C1 segment of cervical spinal cord (tissue), 14 donors: ENCODE measurements at places on chromosomes 11 and 22.

DNA sequence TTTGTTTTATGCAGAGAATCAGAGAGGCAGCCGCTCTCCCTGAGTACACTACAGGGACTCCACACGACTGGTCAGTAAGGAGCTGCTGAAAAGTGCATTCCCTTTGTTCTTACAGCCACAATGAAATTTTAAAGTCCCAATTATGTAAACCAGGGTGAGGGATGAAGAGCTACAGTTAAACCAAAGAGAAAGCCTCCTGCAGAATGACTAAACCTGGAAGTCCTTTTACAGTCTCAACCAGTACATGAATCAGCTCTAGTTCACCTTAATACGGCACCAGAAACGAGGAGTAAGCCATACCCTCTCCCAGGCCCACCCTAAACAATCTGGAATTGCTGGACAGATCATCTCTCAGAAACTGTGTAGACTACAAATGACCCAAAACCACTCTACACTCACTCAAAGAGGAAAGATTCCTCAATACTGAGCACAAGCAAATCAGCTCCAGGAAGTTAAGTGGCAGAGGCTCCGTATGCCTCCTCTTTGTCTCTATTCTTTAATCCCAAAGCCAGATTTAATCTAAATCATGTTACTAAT, 113.1 kb downstream of the RBFOX2 start:
- DNase-seq = no peak

GRCh38 chr11:14643697-14644225, at the start of gene PDE3B:
Gene PDE3B, plus strand, starts transcription at chr11:14643804. Its CDS starts 272 bp downstream, at chr11:14644076.
- DNase-seq = peak; percentile 50

DNA sequence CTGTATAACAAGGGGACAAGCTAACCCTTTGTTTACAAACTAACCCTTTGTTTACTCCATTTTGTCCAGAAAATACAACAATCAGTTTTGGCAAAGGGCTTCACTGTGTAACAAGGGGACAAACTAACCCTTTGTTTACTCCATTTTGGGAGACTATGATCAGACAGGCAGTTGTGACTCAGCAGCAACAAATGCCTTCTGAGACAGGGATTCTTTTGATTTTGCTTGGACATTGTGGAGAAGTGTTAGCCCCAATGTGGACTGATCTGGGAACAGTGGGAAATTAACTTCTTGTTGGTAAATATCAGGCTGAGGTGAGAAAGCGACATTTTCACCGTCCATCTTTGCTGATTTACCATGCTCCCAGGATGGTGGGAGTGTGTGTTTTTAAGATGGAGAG, 983 bp downstream of the EHF start:
- DNase-seq = no peak

DNA sequence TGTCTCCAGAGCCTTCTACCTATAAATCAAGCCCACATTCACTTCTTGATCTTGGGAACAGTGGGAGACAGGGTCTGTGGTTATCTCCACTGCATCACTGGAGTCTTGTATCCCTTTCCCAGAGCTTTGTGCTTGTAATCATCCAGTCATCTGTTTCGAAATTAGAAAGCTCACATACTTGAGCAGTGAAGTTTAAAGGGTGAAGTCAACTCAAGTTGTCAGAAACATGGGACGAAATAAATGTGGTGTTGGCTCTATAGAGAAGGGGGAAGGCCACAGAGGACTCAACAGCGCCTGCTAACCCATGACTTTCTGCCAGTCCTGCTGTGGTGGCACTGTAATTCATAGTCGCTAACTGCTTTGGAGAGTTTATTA, 197.5 kb downstream of the DBX1 start:
- DNase-seq = no peak

DNA sequence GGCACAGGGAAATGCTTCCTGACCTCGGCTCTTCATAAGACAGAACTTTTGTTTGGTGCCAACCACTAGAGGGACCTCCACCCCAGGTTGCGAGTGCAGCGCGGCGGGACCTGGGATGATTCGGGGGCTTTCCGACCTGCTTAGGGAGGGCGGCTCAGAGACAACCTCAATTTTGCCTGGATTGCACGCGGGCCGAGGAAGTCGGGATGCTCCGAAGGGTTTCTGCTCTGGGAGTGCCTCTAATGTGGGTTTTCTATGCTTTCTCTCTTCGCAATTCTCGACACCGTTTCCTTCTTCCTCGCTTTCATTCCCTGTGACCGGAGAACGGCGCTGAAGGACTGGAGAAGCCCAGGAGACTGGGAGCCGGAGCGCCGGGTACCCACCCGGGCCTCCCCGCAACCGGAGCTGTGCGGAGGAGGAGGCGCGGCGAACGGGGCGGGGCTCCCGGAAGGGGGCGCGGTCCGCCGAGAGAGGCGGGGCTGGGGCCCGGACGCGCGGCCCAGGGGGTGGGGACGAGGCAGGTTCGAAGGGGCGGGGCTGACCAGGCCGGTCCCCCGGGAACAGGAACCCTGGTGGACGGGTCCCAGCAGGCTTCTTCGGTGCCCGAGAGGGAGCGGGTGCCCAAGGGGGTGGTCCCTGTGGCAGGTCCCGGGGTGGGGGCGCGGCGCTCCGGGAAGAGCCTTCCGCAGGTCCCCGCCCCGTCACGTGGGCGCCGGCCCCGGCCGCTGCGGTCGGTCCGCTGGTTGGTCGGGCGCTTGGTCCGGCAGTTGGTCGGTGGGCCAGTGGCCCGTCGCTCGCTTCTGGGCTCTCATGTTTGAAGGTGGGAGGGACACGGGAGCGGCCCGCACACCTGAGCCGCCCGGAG, at the start of gene PPFIBP2:
PPFIBP2 (plus strand) TSS at position 766 of the 865 bp plus-strand sequence. CDS start 35,477 bp downstream, outside the sequence.
- peak; percentile 88 for DNase-seq

DNA sequence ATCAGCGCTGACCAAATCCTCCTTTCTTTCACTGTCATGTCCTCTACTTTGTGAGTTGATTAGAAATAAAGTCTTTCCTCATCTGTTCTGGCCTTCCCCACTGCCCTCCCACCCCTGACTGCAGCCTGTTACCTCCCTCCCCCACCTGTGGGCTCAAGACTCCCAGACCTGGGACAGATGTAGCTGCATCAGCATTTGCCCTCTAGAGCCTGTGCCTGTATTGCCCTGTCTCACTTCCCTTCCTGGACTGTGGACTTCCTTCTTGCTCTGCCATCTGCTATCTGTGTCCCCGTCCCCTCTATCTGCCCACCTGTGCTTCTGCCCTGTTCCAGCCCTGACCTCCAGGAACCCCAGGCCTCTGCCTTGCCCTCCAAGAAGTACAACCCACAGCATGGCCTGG, 122.5 kb downstream of the GALNT18 start:
- no peak for DNase-seq

GRCh38 chr11:103877221-103877620, 159.2 kb upstream of the DDI1 start:
- DNase-seq = no peak

DNA sequence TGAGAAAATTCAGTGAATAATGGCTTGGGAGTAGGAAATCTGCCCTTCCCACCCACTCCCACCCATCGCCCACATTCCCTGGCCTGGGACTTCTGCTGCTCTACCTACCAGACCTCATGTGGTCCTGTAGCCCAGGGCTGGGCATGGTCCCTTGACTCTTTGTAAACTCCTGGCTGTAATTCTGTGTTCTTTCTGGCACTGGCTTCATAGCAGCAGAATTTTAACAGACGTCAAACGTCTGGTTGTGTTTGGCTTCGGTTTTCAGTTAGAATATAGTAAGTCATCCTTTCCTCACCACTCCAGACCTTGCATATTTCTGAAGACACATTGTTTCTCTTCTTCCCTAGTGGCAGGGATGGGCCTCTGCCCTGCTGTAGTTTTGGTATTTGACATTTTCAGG, 210.6 kb downstream of the CSNK2A3 start:
- no peak for DNase-seq

GRCh38 chr11:47327025-47327424, 25.5 kb downstream of the MYBPC3 start:
- no peak for DNase-seq

- DNase-seq = no peak
Measured at GRCh38 chr11:18235394-18236334, 938 bp downstream of the SAA4 start.

DNA sequence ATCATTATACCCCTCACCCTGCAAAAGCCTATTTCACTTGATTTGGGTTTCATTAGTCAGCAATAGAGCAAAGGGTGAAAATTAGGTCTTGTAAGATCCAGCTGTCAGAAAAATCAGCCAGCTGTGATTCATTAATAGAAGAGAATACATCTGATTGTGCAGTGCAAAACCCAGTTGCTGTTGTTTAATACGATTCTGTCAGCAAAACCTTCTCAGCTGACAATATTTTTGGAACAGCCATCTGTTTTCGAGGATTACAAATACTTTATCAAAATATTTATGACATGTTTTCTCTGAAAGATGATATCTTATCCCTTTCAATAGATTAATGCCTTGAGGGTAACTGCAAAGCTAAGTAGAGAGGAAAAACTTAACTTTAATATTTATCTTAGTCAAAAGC, 1354.0 kb upstream of the RAG2 start:
- DNase-seq = no peak

- DNase-seq = no peak
Measured at GRCh38 chr11:128939591-128939990, 3.1 kb downstream of the TP53AIP1 start.

GRCh38 chr11:96037405-96037949, 113.6 kb upstream of the MTMR2 start:
- DNase-seq = no peak

DNA sequence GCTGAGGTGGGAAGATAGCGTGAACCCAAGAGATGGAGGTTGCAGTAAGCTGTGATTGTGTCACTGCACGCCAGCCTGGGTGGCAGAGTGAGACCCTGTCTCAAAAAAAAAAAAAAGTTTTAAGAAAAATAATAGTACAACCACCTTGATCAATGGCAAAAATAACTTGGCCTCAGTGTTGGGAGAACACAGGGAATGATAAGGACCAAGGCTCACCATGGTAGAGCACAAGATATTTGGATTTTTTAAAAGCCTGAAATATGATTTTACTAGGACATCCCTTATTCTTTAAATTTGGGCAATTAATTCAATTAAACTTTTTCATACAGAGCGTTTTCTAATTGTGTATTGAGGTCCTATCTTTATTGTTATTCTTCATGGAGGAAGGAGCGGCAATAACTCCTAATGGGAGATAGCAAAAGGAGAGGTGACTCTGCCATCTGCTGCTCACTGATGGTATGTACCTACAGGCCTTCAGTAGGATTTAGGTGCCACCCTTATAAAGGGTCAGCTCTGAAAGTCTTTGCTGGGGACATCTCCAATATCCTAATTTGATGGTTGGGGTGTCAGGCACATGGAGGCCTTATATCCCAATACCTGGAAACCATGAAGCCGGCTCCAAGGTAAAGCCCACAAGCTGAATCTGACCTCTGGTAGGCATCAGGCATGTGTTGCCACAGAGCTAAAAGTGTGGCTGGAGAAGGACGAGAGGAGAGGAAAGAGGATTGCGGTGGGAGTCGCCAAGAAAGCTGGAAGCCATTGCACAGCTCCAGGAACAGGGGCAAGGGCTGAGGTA, 21.9 kb upstream of the POLD3 start:
- DNase-seq = no peak

- DNase-seq = no peak
Measured at GRCh38 chr11:16289541-16289940, 66.8 kb downstream of the SOX6 start.

DNA sequence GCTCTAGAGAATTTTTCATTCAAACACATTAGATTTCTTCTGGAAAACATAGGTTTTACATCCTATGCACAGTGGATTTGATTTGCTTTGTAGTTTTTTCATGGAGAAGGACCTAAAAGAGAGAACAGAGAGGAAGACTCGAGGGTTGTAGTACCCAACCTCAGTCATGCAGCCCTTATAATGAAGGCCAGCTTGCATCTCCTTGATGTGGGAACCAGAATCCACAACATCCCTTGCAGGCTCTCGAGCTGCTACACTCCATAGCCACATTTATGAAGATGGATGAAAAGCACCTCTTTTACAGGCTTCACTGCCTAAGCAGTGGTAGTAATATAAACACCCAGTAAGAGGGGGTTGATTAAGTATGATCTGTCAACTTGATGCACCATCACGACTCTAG, 9.5 kb upstream of the OR5B12 start:
- DNase-seq = no peak

DNA sequence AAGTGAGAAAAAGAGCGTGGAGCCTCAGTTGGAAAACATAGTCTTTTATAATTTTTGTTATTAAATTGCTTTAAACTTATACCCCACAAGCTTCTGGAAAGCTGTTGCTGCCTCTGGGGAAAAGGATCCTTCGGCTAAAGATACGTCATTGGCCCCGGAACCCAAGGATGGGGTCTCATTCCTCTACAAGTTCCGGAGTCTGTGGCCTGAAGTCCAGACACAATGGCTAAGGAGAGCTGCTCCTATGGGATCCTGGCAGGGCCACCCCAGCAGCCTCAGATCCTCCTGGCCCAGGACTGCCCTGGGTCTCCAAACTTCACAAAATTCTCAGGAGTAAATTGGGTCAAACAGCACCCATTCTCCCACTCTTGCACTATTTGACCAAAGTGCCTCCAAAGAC, 5.9 kb downstream of the WT1 start:
- no peak for DNase-seq

DNA sequence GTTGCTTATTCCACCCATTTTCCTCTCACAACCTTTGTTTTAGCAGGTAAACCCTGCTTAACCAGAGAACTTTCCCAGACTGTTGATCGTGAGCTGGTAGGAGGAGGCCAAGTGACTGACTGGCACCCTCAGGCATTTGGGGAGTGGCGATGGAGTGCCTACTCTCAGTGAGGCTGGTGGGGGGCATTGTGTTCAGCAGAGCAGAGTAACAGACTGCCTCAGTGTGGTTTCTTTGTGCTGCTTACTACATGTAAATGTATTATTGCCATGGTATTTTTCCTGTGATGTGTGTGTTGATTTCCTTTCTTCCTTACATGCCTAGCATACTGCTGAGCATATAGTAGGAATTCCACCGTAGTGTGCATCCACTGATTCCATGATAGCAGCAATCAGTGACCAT, 2.6 kb downstream of the MARK2 start:
- DNase-seq = no peak

- DNase-seq = peak; percentile 95
Measured at GRCh38 chr22:42615092-42615859, 593 bp upstream of the POLDIP3 start.

GRCh38 chr11:1650034-1650917, 20.7 kb downstream of the KRTAP5-5 start:
- DNase-seq = no peak
